Daoy (cell line): ENCODE measurements at places on chromosomes 16 and 17. TPM values are rescaled to one million over a fixed set of nuclear protein-coding genes. Genes with fewer than 3 reads are reported as not detected.

DNA sequence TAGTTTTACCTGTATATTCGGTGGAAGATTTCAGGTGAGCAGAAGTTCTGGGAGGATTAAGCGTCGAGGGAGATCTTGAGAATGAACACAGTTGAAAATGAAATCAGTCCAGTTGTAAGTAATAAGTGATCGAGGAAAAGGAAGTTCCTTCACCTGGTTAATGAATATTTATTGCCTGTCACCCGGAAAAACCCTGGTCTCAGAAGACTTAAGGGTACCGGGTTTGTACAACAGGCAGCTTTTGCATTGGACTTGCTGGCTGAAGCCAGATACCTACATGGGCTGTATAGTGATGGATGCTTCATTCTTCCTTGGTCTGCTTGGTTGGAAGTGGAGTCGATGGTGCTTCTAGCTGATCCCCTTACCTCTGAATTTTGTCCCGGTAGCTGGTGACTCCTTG, 72.7 kb downstream of the PRKCA start:
- DNase-seq, result no peak

DNA sequence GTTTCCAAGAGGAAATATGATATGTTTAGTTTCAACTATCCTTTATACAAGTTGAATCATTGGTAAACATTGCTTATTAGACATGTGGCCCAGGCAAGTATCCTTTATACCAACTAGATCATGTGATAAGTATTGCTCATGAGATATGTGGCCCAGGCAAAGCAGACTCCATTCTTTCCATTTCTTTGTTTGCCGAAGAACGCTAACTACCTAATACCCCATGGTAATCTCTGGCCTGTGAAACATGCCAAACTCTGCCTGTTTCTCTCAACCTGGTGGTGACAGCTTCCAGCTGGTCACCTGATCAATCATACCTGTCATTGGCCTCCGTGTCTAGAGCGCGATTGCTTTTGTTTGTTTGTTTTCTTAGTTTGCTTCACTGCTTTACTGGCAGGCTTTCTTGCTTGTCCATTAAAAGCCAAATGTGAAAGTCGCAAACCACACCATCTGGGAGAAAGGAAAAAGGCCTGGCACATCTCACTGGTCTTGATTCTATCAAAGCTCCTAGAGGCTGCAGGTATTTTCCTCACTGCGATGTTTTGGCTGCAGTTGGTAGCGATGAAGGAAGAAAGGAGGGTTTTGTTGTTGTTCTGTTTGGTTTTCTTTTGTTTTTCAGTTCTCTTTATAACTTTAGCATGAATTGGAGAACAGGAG, 686.2 kb downstream of the KCNJ2 start:
- DNase-seq, result no peak

GRCh38 chr17:72691586-72691985, 400.9 kb downstream of the SLC39A11 start:
- no peak for DNase-seq

- DNase-seq, result no peak
Observed at GRCh38 chr16:1194665-1195392, 30.2 kb downstream of the TPSG1 start.

DNA sequence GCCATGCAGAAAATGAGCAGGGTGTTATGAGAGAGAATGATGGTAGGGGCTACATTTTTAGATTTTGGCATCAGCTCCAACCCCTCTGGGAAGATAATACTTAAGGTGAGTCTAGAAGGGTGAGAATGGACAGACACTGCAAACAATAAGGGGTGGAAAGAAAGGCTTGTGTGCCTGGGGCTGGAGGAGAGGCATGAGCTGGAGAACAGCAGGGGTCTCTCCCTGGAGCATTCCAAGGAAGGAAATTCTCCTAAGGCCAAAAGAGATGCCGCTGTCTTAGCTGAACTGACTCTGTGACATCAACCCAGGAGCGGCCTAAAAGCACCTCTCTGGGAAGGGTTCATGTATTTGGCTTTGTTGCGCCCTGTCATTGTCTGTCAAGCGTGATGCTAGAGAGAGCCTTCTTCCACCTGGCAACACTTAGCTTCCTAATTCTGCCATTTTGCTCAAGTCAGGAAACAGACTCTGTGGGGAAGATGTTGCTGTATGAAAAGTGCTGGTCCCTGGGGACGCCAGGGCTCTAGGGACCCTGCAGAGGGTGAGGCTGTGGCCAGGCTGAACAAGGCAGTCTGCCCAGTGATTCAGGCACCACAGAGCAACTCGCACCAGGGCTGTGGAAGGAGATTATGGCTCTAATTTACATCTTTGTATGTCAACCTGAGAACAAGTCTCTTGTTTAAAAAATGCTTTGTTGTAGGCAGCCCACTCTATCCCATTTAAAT, 225.7 kb downstream of the CBLN1 start:
- no peak for DNase-seq

- no peak for DNase-seq
Observed at GRCh38 chr16:1281517-1281916, 25.6 kb downstream of the TPSD1 start.

DNA sequence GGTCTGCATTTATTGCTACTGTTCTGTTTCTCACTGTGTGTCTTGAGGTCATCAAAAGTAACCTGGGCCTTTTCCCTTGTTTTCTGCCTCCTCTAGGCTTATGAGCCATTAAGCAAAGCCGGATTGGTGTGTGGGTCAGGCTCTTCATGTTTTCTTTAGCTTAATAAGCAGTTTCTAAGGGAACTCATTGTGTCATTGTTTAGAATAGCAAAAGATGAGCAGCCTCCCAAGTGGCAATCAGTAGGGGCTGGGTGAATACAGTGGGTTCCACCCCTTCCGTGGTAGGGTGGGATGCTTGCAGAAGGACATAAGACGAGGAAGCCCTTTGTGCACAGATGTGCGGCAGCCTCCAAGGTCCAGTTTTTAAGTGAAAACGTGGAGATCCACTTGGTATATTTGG, 34.5 kb downstream of the ABCC1 start:
- no peak for DNase-seq

GRCh38 chr17:33475594-33475993, 182.5 kb upstream of the ASIC2 start:
- no peak for DNase-seq

- DNase-seq, result no peak
Observed at GRCh38 chr17:51850201-51850600, 308.3 kb downstream of the CA10 start.

Gene TP53TG3C
- total RNA-seq, result 0.69 and 3.5 TPM in 2 replicates

Gene RBFOX1
- total RNA-seq, result not detected in 2 replicates
